ENCODE measurements at places on chromosomes 7 and 10. TPM values are rescaled to one million over a fixed set of nuclear protein-coding genes. Genes with fewer than 3 reads are reported as not detected.

The OPALIN gene
- total RNA-seq: not detected

The LYZL2 gene
- total RNA-seq: not detected

The WDR37 gene
- total RNA-seq: 28.2 TPM

The CAMK2B gene
- 98.0 TPM for total RNA-seq

The IKZF1 gene
- total RNA-seq: 2.1 TPM

The PRSS37 gene
- total RNA-seq: not detected

The EZH2 gene
- 0.99 TPM for total RNA-seq

The TLX1 gene
- not detected for total RNA-seq

The NXPH1 gene
- not detected for total RNA-seq

The RSPH10B gene
- not detected for total RNA-seq

- peaks cover 14% of the 10 kb centered on the region for H3K4me1 ChIP-seq
- no peak overlapping the region for H3K4me3 ChIP-seq
- H3K27me3 ChIP-seq: no peaks in the 10 kb centered on the region
- no peaks in the 10 kb centered on the region for H3K36me3 ChIP-seq
Observed at GRCh38 chr10:89255793-89256192, 4.2 kb upstream of the LIPA start.

DNA sequence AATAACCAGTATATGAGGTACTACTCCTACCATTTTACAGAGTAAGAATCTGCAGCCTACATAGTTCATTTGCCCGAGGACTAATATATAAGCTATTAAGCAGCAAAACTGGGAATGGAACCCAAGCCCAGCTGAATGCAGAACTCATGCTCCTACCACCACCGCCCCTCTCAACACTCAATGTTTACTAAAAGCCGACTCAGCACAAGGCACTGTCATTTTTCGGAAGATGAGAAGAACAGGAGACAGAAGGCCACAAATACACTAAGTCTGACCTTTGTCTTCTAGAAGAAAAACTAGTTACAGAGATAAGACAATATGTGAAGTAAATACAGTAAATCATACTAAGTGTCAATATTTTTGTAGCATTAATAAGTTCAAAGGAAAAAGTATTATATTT, 40.6 kb upstream of the SLIT1 start:
- no peaks in the 10 kb centered on the region for H3K27me3 ChIP-seq
- no peaks in the 10 kb centered on the region for H3K4me1 ChIP-seq
- H3K36me3 ChIP-seq: peaks cover 62% of the 10 kb centered on the region

DNA sequence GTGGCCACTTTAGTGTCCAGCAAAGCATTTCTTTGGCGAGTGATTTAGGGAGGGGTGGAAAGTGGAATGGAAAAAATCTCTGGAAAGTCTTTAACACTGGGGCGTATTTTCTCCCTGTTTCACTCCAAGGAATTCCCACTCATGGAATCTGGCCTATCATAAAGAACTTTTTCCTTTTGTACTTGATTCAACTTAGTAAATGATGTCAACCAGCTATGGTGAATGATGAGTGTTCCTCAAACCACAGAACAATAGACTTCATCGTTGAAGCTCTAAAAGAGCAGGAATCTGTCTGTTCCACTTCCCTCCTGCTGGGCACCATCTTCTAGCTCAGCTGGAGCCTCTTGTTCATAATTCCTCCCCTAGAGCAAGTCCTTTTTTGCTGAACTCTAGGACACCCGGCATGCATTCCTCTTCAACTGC, 66.5 kb downstream of the EPDR1 start:
- H3K4me1 ChIP-seq: no peaks in the 10 kb centered on the region
- H3K27ac ChIP-seq: no peak overlapping the region
- H3K27me3 ChIP-seq: no peaks in the 10 kb centered on the region
- DNase-seq: no peak
- no peak overlapping the region for H3K4me3 ChIP-seq

- H3K27me3 ChIP-seq: no peaks in the 10 kb centered on the region
- peaks cover 12% of the 10 kb centered on the region for H3K36me3 ChIP-seq
- peaks cover 5% of the 10 kb centered on the region for H3K4me1 ChIP-seq
- H3K4me3 ChIP-seq: no peak overlapping the region
Observed at GRCh38 chr7:55475855-55476803, 96.2 kb downstream of the VOPP1 start.

DNA sequence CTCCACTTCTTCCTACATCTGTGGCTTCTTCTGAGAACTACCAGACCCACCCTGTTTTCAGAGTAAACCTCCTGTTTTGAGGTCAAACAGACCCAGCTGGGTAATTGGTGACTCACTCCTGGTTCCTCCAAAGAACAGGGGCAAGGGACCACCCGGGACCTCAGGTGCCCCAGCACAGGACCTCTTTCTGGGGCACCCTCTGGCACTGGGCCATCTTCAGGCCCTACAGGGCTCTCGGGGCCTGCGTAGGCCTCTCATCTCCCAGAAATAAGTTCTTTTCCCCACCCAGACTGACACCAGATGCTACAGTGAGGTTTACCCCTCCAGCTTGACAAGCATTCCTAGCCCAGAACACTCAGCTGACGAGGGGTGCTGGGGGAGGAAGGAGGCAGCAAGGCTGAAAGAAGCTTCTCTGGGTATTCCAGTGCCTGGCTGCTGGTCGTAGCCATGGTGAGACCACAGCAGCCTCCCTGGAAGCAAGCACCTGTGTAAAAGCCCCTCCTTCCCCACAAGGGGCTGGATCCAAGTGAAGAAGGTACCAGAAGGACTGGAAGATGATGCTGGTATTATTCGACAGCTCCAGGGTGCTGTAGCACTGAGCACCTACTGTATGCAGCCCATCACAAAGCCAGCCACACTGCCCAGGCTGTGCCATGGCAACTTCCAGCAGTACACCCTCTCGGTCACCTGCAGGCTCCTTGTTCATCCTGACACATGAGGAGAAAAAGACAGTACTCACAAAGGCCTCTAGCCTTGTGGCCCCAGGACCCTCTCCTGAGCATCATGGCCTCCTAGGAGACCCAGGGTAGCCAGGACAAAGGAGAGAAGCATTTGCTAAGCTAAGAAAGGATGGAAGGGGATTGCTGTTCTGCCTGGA, 47.4 kb downstream of the ALOX5 start:
- H3K4me1 ChIP-seq: peaks cover 37% of the 10 kb centered on the region
- DNase-seq: no peak
- no peaks in the 10 kb centered on the region for H3K36me3 ChIP-seq

- no peak overlapping the region for H3K4me3 ChIP-seq
- peaks cover 16% of the 10 kb centered on the region for H3K27me3 ChIP-seq
- H3K36me3 ChIP-seq: no peaks in the 10 kb centered on the region
- DNase-seq: no peak
- no peak overlapping the region for H3K27ac ChIP-seq
- H3K4me1 ChIP-seq: no peaks in the 10 kb centered on the region
Observed at GRCh38 chr10:86073199-86073977, 293.2 kb downstream of the GRID1 start.

- DNase-seq: no peak
- no peak overlapping the region for H3K4me3 ChIP-seq
- H3K27me3 ChIP-seq: no peaks in the 10 kb centered on the region
- H3K36me3 ChIP-seq: peaks cover 16% of the 10 kb centered on the region
- H3K4me1 ChIP-seq: no peaks in the 10 kb centered on the region
Observed at GRCh38 chr10:12766223-12766622, 235.3 kb downstream of the CCDC3 start.

DNA sequence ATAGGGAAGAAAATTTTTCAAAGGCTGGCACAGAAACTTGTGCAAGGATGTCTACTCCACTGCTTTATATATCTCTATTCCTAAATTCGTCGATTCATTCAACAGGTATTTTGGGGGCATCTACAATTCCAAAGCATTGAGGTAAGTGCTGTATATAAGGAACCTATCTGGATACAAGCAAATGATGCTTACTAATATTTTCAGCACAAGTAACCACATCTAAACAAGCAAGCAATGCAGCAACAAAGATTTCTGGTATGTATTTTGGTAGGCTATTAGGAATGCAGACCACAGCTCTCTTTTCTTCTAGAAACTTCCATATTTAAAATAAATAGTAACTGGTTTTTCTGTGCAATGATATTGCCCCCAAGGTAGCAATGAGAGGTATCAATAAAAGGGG, 183.9 kb downstream of the SGMS1 start:
- H3K4me1 ChIP-seq: peaks cover 7% of the 10 kb centered on the region
- H3K36me3 ChIP-seq: no peaks in the 10 kb centered on the region
- H3K27ac ChIP-seq: no peak overlapping the region
- no peak overlapping the region for H3K4me3 ChIP-seq
- no peaks in the 10 kb centered on the region for H3K27me3 ChIP-seq
- no peak for DNase-seq

GRCh38 chr10:131142517-131143380, 168.8 kb downstream of the TCERG1L start:
- DNase-seq: no peak
- H3K36me3 ChIP-seq: no peaks in the 10 kb centered on the region
- H3K27ac ChIP-seq: no peak overlapping the region
- peaks cover 99% of the 10 kb centered on the region for H3K27me3 ChIP-seq
- no peaks in the 10 kb centered on the region for H3K4me1 ChIP-seq

DNA sequence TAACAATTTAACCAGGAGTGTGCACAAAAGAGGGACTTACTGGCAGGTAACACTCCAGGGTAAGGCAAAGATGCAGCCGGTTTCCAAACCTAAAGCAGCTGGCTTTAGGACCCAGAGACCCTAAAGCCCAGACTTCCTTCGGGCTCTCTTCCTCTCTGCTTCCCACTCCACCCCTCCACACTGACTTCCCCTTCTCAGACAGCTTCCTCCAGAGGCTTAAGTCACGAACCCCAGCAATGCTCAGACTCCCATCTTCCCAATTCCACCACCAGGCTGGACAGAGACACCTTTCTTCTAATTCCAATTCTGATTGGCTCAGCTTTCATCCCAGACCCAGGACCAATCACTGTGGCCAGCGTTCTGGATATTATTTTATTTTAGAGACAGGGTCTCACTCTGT, 24.8 kb downstream of the STYXL1 start:
- no peak overlapping the region for H3K4me3 ChIP-seq
- H3K36me3 ChIP-seq: peaks cover 31% of the 10 kb centered on the region
- DNase-seq: no peak
- H3K4me1 ChIP-seq: peaks cover 15% of the 10 kb centered on the region
- H3K27ac ChIP-seq: no peak overlapping the region
- H3K27me3 ChIP-seq: no peaks in the 10 kb centered on the region

GRCh38 chr10:129329385-129330055, 137.5 kb upstream of the MGMT start:
- H3K4me3 ChIP-seq: no peak overlapping the region
- H3K27ac ChIP-seq: no peak overlapping the region
- no peaks in the 10 kb centered on the region for H3K36me3 ChIP-seq

DNA sequence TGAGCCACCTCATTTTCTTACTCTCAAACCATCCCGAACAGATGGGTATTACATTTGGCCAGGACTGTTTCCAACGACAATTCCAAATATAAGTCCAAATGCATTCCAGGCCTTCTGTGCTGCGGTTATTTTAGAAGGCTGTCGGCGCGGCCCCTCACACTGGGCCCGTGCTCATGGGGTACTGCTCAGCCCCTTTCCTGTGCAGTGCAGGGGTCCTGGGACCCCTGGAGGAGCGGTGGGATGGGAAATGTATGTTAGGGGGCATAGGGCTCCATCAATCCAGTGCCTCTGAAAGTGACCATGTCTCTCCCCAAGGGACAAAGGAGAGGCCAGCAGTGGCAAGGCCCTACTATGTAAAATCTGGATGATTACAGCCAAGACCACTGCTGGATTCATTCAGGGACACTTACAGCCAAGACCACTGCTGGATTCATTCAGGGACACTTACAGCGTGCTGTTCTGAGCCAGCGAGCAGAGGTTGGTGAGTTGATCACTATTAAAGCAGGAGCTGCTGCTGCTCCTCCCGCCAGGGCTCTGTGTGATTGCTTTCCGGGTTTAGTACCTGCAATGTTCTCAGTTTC, 66.3 kb downstream of the CHST15 start:
- no peak overlapping the region for H3K4me3 ChIP-seq
- no peaks in the 10 kb centered on the region for H3K36me3 ChIP-seq
- peaks cover 63% of the 10 kb centered on the region for H3K27me3 ChIP-seq

- H3K4me3 ChIP-seq: no peak overlapping the region
- H3K27me3 ChIP-seq: no peaks in the 10 kb centered on the region
- H3K27ac ChIP-seq: no peak overlapping the region
- no peaks in the 10 kb centered on the region for H3K36me3 ChIP-seq
Observed at GRCh38 chr7:7159063-7159658, 23.2 kb upstream of the C1GALT1 start.

GRCh38 chr7:13106513-13106912, 419.1 kb downstream of the ARL4A start:
- H3K4me1 ChIP-seq: no peaks in the 10 kb centered on the region
- no peak overlapping the region for H3K4me3 ChIP-seq
- no peaks in the 10 kb centered on the region for H3K36me3 ChIP-seq
- H3K27me3 ChIP-seq: no peaks in the 10 kb centered on the region
- H3K27ac ChIP-seq: no peak overlapping the region

GRCh38 chr10:98445200-98445812, 1.4 kb downstream of the HPS1 start:
- H3K4me1 ChIP-seq: peaks cover 25% of the 10 kb centered on the region
- peak overlapping the region; percentile 81 for H3K4me3 ChIP-seq
- DNase-seq: no peak
- peaks cover 29% of the 10 kb centered on the region for H3K36me3 ChIP-seq
- peak overlapping the region; percentile 87 for H3K27ac ChIP-seq

GRCh38 chr10:98259606-98260315, 8.2 kb downstream of the LOXL4 start:
- H3K4me1 ChIP-seq: peaks cover 8% of the 10 kb centered on the region
- no peak overlapping the region for H3K27ac ChIP-seq
- H3K4me3 ChIP-seq: no peak overlapping the region
- DNase-seq: no peak
- no peaks in the 10 kb centered on the region for H3K36me3 ChIP-seq

DNA sequence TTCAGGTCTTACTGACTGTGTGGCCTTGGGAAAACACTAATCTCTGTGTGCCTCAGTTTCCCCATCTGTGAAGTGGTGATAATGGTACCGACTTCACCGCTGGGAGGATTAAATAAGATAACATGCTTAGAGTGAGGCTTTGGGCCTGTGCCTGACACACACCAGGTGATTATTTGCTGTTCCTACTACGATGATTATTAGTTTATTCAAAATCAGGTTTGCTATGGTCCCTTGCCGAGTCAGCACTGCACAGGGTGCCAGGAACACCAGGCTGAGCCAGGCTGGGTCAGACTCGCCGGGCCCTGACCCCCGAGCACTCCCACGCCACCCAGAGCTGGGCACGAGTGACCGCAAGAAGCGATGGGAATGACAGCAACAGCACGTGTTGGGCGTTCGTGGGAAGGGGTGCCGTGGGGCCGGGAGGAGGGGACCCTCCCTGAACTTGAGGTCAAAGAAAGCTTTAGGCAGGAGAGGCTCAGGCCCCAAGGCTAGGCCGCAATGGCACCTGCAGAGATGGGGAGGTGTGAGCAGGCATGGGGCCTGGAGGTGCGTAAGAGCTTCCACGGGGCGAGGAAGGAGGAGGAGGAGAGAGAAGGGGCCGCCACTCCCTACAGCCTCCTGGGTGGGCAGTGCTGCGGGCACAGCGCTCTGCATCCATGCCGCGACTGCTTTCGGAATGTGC, 325.4 kb downstream of the DNAJB6 start:
- H3K4me1 ChIP-seq: no peaks in the 10 kb centered on the region
- H3K36me3 ChIP-seq: no peaks in the 10 kb centered on the region
- no peak for DNase-seq
- no peak overlapping the region for H3K4me3 ChIP-seq
